ENCODE measurements at places on chromosomes 12 and 14. TPM values are rescaled to one million over a fixed set of nuclear protein-coding genes. Genes with fewer than 3 reads are reported as not detected.

DNA sequence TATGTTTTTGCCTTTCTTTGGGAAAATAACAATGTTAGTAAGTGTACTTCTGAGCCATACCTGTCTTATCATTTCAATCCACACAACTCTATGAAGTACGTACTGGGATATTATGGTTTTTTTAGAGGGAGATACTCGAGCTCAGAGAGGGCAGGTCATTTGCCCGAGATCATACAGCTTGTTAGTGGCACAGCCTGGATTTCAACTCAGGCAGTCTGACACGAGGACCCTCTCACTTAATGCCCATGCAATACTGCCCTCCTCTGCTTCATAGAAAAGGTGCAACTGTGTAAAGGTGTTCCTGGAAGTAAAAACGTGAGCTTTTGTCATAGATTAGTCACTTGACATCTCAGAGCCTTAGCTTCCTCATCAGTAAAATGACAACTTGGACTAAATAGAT, 128.0 kb downstream of the NDUFA12 start:
- H3K27ac ChIP-seq, result no peak overlapping the region
- peaks cover 31% of the 10 kb centered on the region for H3K4me1 ChIP-seq
- DNase-seq, result peak; percentile 21
- H3K36me3 ChIP-seq, result no peaks in the 10 kb centered on the region
- H3K4me3 ChIP-seq, result peak overlapping the region; percentile 15

GRCh38 chr14:61346793-61347192, 25.4 kb downstream of the PRKCH start:
- no peak overlapping the region for H3K27ac ChIP-seq
- no peak for DNase-seq
- no peaks in the 10 kb centered on the region for H3K27me3 ChIP-seq
- H3K4me3 ChIP-seq, result no peak overlapping the region

- peaks cover 74% of the 10 kb centered on the region for H3K4me1 ChIP-seq
- no peak for DNase-seq
- H3K4me3 ChIP-seq, result no peak overlapping the region
- H3K27ac ChIP-seq, result peak overlapping the region; percentile 99
Measured at GRCh38 chr14:60757567-60758002, 23.0 kb downstream of the MNAT1 start.

DNA sequence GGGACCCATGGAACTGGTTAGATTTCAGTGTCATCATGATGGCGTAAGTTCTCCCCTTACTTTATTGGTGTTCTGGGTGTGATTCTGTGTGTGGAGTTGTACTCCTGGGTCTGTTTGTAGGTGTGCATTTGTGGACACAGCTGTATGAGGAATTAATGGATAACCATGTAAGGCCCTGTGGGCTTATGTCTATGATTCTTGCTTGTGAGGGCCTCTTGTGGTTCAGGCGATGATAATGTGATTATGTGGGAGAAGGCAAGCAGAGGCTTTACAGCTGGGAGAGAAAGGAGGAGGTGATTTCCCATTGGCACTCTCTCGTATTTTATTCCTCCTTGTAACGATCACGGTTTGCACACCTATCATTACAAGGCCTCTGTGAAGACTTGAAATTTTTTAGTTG, 96.1 kb downstream of the SCN8A start:
- H3K27me3 ChIP-seq, result no peaks in the 10 kb centered on the region
- DNase-seq, result no peak
- peaks cover 25% of the 10 kb centered on the region for H3K4me1 ChIP-seq
- H3K27ac ChIP-seq, result peak overlapping the region; percentile 51

RNF212B gene
- 0.46 TPM for total RNA-seq

All from WTC11 (cell line).